Stomach (tissue), 19 donors: ENCODE measurements at places on chromosomes 6 and 20. TPM values are rescaled to one million over a fixed set of nuclear protein-coding genes. Genes with fewer than 3 reads are reported as not detected.

Gene IL17F
- not detected for polyA plus RNA-seq

Gene CBFA2T2
- 4.0 TPM for polyA plus RNA-seq

Gene NKAIN2
- 0.13 TPM for polyA plus RNA-seq

Gene FAM50B
- polyA plus RNA-seq = 7.3 TPM

Gene BPIFB2
- polyA plus RNA-seq = not detected

Gene DDX43
- 0.92 TPM for polyA plus RNA-seq

Gene MUC22
- polyA plus RNA-seq = not detected

Gene ZKSCAN4
- 1.8 TPM for polyA plus RNA-seq

Gene TSPO2
- 1.4 TPM for polyA plus RNA-seq

Gene ID4
- polyA plus RNA-seq = 7.4 TPM

Gene PSORS1C2
- not detected for polyA plus RNA-seq

Gene NDRG3
- polyA plus RNA-seq = 16.1 TPM
